ENCODE measurements at places on chromosomes 7 and 10. TPM values are rescaled to one million over a fixed set of nuclear protein-coding genes. Genes with fewer than 3 reads are reported as not detected.

GRCh38 chr10:22218448-22218847, 633 bp upstream of the EBLN1 start:
- no peak overlapping the region for H3K27ac ChIP-seq
- no peak for DNase-seq

GRCh38 chr10:660970-661596, 28.4 kb downstream of the DIP2C start:
- DNase-seq: no peak
- H3K27ac ChIP-seq: peak overlapping the region; percentile 0
- H3K27me3 ChIP-seq: no peaks in the 10 kb centered on the region

DNA sequence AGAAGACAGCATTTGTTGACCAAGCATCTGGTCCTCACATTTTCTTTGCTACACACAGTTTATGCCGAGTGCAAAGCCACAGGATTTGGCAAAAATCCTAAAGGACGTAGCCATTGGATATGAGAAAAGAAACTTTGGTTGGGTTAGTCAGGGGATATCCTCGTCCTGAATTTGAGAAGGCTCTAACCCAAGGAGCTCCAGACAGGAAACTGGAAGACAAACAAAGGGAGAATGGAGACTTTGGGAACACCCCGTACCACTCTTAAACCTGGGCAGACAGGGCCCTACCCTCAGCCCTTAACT, 146.6 kb upstream of the FRMD4A start:
- H3K27ac ChIP-seq: no peak overlapping the region
- H3K36me3 ChIP-seq: no peaks in the 10 kb centered on the region
- H3K4me3 ChIP-seq: no peak overlapping the region
- H3K4me1 ChIP-seq: no peaks in the 10 kb centered on the region

GRCh38 chr7:92963566-92963965, 127.2 kb upstream of the CDK6 start:
- no peaks in the 10 kb centered on the region for H3K36me3 ChIP-seq
- no peak overlapping the region for H3K27ac ChIP-seq
- H3K27me3 ChIP-seq: no peaks in the 10 kb centered on the region
- no peak for DNase-seq

GRCh38 chr10:11286261-11286852, 268.7 kb downstream of the CELF2 start:
- DNase-seq: no peak
- peaks cover 4% of the 10 kb centered on the region for H3K27me3 ChIP-seq
- no peak overlapping the region for H3K4me3 ChIP-seq

The KEL gene
- not detected for total RNA-seq

The FEZF1 gene
- 0.22 TPM for total RNA-seq

The TAS2R41 gene
- not detected for total RNA-seq
